ENCODE measurements at places on chromosomes 2 and 18. TPM values are rescaled to one million over a fixed set of nuclear protein-coding genes. Genes with fewer than 3 reads are reported as not detected.
A peak's percentile ranks its signal among the peaks of the same experiment; 100 is the strongest.

Gene STON1
- 2.8 TPM for total RNA-seq

Gene METAP1D
- 19.6 TPM for total RNA-seq

GRCh38 chr2:36960005-36960675 lies 6.2 kb downstream of the STRN start:
- H3K4me3 ChIP-seq = no peak overlapping the region
- no peak overlapping the region for H3K27ac ChIP-seq
- peaks cover 41% of the 10 kb centered on the region for H3K4me1 ChIP-seq
- no peaks in the 10 kb centered on the region for H3K27me3 ChIP-seq

DNA sequence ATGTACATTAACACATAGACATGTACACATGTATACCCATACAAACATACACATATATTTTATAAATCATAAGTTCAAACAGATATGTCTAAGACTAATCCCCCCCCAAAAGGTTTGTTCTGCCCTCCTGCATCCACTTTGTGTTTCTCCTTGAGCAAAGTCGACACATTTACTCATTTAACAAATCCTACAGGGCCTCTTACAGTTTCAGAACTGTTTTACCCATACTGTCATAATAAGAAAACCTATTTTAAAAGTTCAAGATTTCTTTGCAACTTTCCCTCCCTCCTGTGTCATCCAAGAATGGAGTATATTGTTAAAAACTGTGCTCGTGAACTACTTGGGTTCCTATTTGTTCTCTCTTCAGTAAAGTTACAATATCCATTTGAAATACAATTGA lies 166.7 kb downstream of the L3MBTL4 start:
- H3K4me3 ChIP-seq = no peak overlapping the region
- H3K27me3 ChIP-seq = no peaks in the 10 kb centered on the region
- no peaks in the 10 kb centered on the region for H3K4me1 ChIP-seq
- no peak for DNase-seq

- DNase-seq = peak; percentile 49
- no peak overlapping the region for H3K4me3 ChIP-seq
- H3K27me3 ChIP-seq = peaks cover 79% of the 10 kb centered on the region
- H3K36me3 ChIP-seq = peaks cover 2% of the 10 kb centered on the region
Observed at GRCh38 chr2:176126929-176127773, 2.4 kb upstream of the HOXD8 start.

DNA sequence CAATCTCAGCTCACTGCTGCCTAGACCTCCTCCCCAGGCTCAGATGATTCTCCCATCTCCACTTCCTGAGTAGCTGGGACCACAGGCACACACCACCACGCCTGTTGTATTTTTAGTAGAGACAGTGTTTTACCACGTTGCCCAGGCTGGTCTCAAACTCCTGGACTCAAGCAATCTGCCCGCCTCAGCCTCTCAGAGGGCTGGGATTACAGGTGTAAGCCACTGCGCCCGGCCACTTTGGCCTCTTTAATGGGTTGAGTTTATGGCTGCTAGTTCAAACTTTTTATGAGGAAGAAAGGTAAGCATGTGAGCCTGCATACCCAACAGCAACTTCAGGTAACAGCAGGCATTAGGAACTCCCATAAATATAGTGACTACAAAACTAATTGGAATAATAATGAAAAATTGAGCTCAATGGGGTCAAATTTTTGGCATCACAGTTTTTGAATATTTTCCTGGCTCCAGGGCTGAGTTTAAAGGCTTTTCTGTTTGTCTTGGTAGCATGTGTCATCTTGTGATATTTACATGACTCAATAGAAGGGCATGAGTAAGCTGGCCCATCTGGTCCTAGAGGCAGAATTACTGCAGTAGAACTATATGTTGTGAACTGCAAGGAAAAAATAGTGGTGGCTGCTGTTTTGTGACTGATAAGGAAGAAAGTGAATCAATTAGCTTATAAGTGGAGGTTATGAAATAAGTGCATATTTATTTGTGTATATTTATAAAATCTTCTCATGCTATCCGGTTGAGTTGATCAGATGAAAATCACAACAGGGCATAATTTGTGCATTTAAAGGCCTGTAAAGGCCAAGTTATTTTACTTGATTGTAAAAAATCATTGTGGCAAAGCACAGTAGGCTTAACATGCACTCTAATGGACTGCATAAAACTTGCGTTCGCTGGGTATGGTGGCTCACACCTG lies 24.8 kb downstream of the GALM start:
- H3K4me1 ChIP-seq = peaks cover 25% of the 10 kb centered on the region
- no peak for DNase-seq
- H3K36me3 ChIP-seq = no peaks in the 10 kb centered on the region
- no peak overlapping the region for H3K4me3 ChIP-seq
- no peaks in the 10 kb centered on the region for H3K27me3 ChIP-seq

DNA sequence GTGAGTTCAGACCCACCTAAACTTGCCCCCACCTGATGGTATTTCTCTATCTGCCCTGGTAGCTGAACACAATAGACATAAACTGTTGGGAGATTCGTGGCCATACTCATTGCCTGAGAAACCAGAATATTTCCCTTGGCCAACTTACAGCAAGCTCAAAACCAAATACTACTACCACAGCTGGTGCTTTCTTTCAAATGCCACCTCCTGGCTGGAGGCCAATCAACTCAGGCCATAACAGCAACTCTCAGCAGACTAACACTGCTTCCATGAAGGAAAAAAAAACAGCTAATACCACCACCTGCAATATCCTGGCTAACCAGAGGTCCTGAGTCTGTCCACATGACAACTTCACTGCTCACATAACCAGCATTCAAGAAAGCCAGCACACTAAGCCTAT lies 373.1 kb downstream of the CMPK2 start:
- no peaks in the 10 kb centered on the region for H3K4me1 ChIP-seq
- H3K36me3 ChIP-seq = no peaks in the 10 kb centered on the region
- no peak overlapping the region for H3K27ac ChIP-seq

DNA sequence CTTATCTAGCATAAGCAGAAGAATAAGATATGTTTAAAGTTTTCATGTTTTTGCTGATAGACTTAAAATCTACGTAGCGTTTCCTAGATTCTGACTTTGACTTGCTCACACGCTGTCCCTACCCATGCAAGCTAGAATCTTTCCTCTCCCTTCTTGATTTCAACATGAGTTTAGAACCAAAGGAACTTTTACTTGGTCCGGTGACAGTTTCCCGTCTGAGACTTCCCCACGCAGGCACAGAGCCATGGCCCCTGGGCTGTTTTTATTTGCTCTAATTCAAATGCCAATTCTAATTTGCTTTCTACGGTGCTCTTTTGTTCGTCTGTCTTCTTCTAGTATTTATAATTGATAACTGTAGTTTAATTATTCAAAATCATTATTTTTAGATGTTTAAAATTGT lies 467.7 kb downstream of the PARD3B start:
- DNase-seq = no peak
- H3K27ac ChIP-seq = no peak overlapping the region
- no peak overlapping the region for H3K4me3 ChIP-seq
- H3K4me1 ChIP-seq = peaks cover 21% of the 10 kb centered on the region

DNA sequence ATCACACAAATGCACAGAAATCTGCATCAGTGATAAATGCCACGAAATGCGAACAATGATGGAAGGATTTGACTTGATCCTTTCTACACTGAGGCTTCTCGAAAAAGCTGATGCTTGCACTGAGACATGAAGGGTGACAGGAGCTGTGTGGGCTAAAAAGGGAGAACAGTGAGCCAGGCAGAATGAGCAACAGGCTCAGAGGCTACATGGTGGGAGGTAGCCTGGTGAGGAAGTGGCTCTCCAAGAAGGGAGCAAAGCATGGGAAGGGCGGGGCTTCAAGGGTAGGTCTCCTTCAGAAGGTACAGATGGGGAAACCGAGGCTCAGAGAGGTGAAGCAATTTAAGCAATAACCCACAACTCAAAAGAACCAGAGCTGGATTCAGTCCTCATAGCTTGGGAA lies 82.4 kb downstream of the TRIM43 start:
- peaks cover 4% of the 10 kb centered on the region for H3K4me1 ChIP-seq
- no peak for DNase-seq
- H3K36me3 ChIP-seq = no peaks in the 10 kb centered on the region
- H3K4me3 ChIP-seq = no peak overlapping the region
- H3K27me3 ChIP-seq = no peaks in the 10 kb centered on the region
- no peak overlapping the region for H3K27ac ChIP-seq

DNA sequence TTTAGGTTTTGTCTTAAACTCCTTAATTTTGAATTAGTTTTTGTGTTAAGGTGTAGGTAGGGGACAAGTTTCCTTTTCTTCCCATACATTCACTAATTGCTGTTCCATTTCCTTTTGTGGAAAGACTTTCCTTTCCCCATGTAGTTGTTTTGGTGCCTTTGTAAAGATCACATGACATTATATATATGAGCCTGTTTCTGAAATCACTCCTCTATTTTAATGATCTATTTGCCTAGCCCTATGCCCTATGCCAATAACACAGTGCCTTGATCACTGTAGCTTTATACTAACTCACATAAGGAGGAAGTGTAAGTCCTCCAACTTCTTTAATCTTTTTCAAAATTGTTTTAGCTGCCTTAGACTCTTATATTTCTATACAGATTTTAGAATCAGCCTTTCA lies 211.9 kb downstream of the PPP1R1C start:
- H3K27ac ChIP-seq = no peak overlapping the region
- H3K36me3 ChIP-seq = no peaks in the 10 kb centered on the region
- H3K27me3 ChIP-seq = peaks cover 2% of the 10 kb centered on the region
- no peaks in the 10 kb centered on the region for H3K4me1 ChIP-seq

DNA sequence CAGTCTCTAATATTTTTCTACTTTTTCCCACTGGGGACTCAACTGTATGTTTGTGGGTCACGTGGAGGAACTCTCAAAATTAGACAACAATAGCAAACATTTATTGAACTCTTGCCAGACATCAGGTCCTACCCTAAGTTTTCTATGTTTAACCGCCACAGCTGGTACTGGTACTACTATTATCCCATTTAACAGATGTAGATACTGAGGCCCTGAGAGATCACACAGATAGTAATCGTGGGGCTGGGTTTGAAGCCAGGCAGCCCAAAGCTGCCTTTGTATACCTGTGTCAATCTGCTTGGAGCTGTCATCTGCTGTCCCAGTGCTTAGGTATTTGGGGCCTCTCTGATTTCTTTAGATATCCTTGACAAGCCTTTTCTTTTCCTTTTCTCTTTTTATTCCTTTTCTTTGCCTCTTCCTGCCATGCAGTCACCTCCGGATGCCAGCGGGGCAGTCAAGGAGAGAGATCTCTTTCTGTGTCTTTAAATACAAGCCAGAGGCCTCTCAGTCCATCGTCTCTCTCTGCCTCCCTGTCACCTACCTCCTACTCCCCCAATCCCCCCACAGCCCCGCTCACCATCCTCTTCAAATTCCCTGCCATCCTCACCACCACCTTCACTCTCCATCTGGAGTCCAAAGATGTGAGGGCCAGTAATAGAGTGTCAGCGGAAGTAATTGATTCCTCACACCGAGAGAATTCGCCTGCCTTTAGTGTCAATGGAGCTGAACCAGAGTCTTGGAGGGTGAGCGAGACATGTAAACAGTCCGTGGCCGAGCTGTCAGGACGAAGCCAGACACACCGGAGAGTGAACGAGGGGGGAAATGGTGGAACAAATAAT lies 23.4 kb downstream of the NRP2 start:
- no peak overlapping the region for H3K4me3 ChIP-seq
- no peak for DNase-seq
- H3K4me1 ChIP-seq = peaks cover 33% of the 10 kb centered on the region
- H3K27me3 ChIP-seq = peaks cover 5% of the 10 kb centered on the region
- peak overlapping the region; percentile 23 for H3K27ac ChIP-seq

- peaks cover 15% of the 10 kb centered on the region for H3K27me3 ChIP-seq
- H3K27ac ChIP-seq = no peak overlapping the region
- peaks cover 8% of the 10 kb centered on the region for H3K36me3 ChIP-seq
Observed at GRCh38 chr2:159996792-159997546, 65.4 kb downstream of the PLA2R1 start.

DNA sequence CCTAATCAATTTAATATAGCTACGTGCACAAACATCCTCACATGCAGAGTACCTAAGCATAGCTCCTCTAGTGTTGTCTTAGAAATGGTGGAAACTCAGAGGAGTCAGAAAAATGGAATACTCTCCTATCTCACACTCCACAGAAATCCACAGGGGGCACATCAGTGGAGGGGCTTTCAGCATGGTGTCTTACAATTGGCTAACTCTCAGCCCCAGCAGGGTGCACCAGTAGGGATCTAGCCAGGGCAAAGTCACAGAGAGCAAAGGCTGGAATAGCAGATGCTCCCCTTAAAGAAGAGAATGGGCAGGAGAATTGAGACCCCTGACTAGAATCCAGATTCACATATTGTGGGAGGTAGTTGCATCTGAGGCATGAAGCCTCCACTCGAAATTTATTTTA lies 135.7 kb downstream of the MAIP1 start:
- no peak overlapping the region for H3K27ac ChIP-seq
- H3K4me1 ChIP-seq = no peaks in the 10 kb centered on the region
- H3K27me3 ChIP-seq = peaks cover 36% of the 10 kb centered on the region
- no peak for DNase-seq
